ENCODE measurements at places on chromosomes 16 and 17.

- no peak for DNase-seq
These were observed 279.5 kb downstream of the SEC14L1 start for GRCh38 chr17:77420095-77420803.

- DNase-seq: no peak
These were observed 42.7 kb upstream of the ANKFN1 start for GRCh38 chr17:56110463-56111135.

GRCh38 chr17:29181226-29181625, 1.0 kb upstream of the MYO18A start:
- DNase-seq: no peak

DNA sequence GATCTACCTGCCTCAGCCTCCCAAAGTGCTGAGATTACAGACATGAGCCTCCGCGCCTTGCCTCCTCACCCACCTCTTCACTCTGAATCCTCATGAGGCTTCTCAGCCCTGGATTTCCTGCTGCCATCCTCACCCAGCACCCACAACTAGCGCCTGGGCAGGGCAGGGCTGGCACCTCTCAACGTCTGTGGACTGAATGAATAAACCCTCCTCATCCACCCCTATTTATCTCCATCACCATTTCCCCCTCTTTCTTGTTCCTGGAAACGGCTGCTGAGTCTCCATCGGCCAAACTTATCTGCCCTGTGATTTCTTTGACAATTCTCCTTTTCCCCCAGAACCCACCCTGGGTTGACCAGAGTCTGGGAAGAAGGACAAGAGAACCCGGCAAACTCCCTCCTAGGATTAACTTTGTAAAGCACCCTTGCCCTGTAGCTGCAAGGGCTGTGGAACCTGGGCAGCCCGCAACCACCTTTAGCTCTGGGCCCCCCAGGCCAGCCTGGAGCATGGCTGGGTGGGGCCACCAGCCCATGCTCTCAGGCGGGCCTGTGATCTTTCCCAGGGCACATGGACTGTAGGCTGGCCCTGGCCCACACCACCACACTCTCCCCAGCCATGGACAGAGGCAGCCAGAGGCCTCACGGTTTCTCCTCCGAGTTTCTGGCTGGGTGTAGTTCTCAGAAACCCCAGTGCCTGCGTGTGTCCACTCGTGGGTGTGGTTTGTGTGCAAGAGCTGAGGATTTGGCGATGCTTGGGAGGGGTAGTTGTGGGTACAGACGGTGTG, 2.4 kb downstream of the SPN start:
- no peak for DNase-seq

DNA sequence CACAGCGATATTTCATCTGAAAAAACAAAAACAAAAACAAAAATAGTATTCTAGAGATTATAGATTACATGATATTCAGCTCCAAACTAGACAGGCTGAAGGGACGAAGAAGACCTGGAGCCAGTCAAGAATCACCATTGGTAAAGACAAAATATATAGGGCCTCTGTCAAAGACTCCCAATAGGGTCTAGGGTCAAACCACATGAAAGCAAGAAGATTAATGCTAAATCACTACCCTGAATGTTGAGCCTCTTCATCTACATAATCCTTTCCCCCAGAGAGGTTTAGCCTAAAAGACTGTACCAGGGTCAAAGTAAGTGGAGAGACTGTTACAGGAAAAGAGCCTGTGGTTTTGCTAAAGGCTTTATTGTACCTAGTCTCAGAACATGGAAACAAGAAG, 10.8 kb upstream of the NME1 start:
- no peak for DNase-seq
